ENCODE measurements at places on chromosomes 5 and 9.

DNA sequence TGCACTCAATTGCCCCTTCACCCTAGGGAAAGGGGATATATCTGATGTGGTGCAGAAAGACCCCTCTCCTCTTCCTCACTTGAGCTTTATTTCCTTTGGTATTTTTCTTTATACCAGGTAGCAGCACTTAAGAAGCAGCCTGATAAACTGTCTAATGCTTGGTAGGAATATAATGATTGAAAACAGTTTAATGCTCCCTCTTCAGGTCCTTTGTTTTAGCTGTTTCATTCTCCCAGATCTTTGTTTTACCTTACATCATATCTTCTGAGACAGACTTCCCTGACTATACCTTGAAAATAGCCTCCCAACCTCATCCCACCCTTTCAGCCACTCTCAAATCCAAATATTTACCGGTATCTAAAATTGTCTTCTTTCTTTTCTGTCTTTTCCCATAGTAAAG, 87.9 kb downstream of the NUDT12 start:
- DNase-seq: no peak

DNA sequence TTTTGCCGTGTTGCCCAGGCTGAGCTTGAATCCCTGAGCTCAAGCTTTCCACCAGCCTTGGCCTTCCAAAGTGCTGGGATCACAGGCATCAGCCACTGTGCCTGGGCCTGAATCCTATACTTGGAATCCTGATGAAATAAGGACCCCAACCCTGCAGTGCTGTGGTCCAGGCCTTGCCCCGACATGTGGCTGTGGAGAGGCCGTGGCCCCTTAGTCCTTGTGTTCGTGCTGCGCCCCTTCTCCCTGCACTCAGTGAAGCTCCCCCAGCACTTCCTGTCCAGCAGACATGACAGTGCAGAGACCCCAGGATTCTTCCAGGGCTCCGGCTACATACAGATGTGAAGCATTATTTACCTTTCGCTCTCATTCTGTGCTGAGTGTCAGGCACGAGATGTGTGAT, 52.9 kb downstream of the EHMT1 start:
- DNase-seq: no peak

DNA sequence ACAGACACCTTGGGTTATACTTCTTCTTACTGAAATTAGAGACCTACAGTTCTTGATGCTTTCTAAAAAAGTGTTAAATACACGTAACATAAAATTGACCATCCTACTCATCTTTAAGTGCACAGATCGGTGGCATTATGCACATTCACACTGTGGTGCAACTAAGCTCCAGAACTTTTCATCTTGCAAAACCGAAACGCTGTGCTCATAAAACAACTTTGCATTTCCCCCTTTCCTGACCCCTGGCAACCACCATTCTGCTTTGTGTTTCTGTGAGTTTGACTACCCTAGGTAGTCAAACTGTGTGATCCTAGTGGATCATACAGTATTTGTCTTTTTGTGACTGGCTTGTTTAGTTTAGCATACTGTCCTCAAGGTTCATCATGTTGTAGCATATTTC, 3.9 kb downstream of the MVB12B start:
- DNase-seq: no peak

GRCh38 chr9:131495785-131496184, 6.9 kb upstream of the POMT1 start:
- no peak for DNase-seq

DNA sequence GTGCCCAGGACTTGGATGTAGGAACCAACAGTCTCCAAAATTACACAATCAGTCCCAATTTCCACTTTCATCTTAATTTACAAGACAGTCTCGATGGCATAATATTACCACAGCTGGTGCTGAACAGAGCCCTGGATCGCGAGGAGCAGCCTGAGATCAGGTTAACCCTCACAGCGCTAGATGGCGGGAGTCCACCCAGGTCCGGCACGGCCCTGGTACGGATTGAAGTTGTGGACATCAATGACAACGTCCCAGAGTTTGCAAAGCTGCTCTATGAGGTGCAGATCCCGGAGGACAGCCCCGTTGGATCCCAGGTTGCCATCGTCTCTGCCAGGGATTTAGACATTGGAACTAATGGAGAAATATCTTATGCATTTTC, 837 bp downstream of the PCDHB2 start:
- no peak for DNase-seq

DNA sequence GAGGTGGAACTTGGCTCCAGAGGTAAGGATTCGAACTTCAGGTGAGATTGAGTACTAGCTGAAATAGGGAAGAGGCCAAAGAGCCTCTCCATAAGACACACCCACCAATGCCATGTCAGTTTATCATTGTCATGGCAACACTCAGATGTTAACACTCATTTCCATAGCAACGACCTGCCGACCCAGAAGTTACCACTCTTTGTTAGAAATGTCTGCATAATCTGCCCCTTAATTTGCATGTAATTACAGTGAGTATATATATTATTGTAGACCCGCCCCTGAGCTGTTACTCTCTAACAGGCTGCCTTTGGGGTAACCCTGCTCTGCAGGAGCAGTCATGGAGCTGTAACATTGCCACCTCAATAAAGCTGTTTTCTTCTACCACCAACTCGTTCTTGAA, 10.2 kb upstream of the NTRK2 start:
- DNase-seq: no peak

- peak; percentile 12 for DNase-seq
Measured at GRCh38 chr5:120794121-120794520, 330.0 kb downstream of the PRR16 start.

- DNase-seq: no peak
Measured at GRCh38 chr5:121702682-121703081, 149.0 kb upstream of the FTMT start.

- no peak for DNase-seq
Measured at GRCh38 chr9:136942112-136942880, 2.2 kb downstream of the FBXW5 start.

DNA sequence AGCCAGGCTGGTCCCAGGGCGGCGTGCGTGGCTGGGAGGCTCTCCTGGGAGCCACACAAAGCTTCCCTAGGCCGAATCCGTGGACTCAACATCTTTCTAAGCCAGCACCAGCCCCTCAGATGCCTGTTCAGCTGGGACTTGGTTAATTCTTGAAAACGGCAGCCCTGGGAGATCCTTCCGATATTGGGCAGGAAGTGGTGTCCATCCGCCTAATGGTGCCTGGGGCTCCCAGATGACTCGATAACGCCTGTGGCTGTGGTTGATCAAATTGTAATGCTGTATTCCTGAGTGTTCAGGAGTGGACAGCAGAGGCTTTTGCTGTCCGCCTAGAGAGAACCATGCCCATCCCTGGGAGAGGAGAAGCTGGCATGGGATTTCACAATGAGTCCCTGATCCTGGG, 14.1 kb downstream of the KCNT1 start:
- DNase-seq: no peak

DNA sequence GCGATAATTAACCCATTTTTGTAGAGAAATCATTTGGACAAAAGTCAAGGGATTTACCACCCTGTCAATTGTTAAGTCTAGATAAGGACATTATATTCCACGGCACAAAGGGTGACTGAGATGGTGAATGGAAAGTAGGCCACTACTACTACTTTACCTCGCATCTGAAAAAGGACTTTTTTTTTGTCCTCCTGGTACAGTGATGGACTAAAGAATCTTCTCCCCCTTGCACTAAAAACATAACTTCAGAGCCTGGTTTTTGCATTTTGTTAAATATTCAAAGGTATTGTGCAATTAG, 147.5 kb downstream of the EBF1 start:
- no peak for DNase-seq

DNA sequence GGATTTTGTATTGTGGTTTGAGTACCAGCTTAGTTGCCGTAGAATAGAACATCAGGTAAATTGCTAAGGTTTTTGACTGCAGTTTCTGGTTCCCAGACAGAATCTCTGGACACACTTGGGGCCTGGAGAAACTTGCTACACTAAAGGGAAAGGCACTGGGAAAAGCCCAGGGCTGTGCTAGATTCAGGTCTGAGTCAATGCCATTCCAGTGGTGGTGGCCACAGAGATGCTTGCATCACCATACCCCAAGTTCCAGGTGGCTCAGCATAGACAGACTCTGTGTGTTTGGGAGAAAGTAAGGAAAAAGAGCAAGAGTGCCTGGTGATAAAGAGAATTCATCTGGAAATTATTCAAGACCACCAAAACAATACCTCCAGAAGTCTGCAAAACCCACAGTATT, 120.6 kb downstream of the HMHB1 start:
- DNase-seq: no peak

GRCh38 chr5:146716636-146717035, 161.9 kb downstream of the PPP2R2B start:
- peak; percentile 70 for DNase-seq

DNA sequence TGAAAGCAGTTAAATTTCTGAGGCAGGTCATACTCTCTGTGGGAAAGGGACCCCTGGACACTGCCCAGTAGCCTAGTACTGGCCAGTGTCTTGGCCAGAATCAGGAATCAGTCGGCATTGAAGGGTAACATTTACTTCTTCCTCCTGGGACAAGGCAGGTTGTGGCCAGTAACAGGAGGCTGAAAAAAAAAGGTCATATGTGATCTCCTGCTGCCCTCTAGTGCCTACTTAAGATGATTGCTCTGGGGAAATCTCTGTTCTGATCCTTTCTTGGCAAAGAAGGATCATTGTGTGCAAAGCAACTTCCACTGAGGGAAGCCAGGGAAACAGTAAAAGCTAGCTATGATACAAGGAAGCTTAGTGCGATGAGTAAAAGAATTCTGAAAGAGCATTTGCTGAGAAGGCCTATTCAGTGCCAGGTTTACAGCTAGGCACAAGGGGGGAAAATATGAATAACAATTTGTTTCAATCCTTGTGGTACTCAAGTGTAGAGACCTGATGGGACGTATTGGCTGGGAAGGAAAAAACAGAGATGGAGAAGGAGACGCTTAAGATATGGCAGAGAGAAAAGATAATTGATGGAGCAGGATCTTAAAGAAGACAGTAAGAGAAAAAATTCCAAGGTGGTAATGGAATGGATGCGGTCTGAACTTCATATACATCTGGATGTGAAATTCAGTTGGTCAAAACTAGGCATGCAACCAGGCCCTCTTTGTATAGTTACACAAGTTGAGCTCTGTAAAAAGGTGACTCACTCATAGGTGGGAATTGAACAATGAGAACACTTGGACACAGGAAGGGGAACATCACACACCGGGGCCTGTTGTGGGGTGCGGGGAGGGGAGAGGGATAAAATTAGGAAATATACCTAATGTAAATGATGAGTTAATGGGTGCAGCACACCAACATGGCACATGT, 25.8 kb upstream of the TRIM32 start:
- DNase-seq: peak; percentile 81

- DNase-seq: no peak
Measured at GRCh38 chr9:36457836-36458429, 57.9 kb upstream of the RNF38 start.

DNA sequence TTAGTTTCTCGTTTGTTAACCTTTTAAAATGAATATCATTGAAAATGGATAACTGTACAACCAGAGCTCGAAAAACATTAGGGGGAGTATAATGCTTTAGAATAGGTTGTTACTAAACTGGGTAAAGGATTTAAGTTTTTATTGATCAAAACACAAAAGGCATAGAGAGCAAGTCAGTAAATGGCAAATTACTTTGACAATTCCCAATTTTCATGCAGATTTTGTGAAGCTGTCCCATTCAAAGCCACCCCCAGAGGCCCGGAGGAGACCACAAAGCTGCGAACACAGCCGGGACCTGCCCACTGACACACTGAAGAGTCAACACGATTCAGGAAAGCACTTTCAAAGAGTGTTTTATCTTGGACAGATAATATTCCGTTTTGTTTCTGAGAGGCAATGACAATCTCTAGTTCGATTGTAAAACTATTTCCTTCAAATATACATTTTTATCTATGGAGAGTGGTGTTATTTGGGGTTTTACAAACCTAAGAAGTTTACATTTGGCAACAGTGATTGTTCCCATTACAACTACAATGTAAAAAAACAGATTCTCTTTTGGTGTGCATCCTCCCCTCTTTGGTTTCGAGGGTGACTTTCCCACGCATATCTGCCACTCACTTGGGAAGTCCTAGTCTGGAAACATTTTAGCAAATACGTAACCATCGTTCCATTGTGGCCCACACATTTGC, 182.6 kb upstream of the TBCA start:
- DNase-seq: no peak

DNA sequence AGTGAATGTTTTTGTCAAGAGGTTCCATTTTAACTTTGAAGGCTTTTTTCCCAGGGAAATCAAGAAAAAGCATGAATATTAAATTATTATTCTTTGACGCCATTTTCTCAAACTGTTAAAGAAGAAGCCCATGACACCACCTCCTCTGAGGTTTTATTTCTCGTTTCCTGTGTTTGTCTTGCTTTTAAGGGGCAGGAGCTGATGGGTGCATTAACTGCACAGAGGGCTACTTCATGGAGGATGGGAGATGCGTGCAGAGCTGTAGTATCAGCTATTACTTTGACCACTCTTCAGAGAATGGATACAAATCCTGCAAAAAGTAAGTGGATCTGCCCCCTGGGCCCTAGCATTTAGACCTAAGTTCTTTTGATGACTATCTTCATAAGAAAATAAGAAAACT, 205.3 kb downstream of the RFK start:
- no peak for DNase-seq

GRCh38 chr5:17928581-17928981, 294.3 kb downstream of the TAF11L14 start:
- no peak for DNase-seq

DNA sequence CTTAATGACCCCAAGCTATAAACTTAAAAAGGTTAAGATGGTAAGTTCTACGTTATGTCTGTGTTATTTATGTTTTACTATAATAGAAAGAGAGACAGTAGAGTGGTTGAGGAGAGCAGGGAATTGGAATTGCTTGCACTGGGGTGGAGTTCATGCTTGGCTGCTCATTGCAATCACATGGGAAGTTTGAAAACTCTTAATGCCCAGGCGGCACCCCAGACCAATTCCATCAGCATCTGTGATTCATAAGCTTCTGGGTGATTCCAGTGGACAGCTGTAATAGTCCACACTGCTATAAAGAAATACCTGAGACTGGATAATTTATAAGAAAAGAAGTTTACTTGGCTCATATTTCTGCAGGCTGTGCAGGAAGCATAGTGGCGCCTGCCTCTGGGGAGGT, 323.9 kb upstream of the MSX2 start:
- DNase-seq: no peak

- peak; percentile 45 for DNase-seq
Measured at GRCh38 chr5:181243018-181243563, 615 bp downstream of the RACK1 start.

- no peak for DNase-seq
Measured at GRCh38 chr5:171226864-171227263, 82.2 kb upstream of the TLX3 start.

GRCh38 chr9:114053246-114054005, 24.7 kb downstream of the AMBP start:
- no peak for DNase-seq

- no peak for DNase-seq
Measured at GRCh38 chr9:105500108-105500766, 52.4 kb downstream of the FSD1L start.

DNA sequence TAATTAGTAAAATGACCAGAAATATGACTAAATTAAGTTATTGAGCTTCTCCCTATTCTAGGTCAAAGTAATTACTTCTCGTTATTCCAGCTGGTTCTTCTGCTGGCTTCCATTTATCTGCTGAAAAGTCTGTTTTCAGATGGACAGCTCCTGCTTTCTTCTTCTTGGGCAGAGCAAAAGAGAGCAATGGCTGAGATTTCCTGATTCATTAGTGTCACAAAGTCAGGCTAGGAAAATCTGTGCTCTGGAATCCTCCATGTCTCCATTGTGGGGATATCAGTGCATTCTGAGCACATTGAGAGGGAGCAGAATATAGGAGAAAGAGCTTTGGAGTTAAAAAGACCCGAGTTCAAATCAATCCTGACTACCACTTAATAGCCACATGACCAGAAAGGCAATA, 33.7 kb upstream of the NRG2 start:
- DNase-seq: no peak

Measured in fibroblast of villous mesenchyme (primary cell).